ENCODE measurements at places on chromosomes 4 and X.
A peak's percentile ranks its signal among the peaks of the same experiment; 100 is the strongest.

DNA sequence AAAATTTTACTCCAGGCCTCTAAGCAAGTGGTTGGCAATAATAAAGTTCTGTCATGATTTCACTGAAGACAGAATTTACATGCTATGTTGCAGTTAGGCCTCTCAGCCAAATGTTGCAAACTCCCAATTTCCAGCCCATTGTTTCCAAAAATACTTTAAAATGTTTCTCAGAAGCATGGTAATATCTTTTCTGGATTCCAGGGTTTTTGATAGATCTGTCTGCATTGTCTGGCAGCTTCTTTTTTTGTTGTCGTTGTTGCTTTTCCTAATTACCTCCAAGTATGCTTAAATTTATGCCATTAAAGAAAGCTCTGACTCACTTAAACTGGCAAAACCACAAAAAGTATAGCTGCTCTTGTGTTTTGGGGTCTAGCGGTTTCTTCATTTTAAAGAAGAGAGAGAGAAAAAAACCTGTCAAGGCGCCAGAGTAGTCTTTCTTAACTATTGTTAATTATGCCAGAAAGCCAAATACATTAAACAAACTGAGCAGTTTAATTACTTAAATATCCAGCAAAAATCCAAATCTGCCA is 97.0 kb downstream of the AGTR2 start:
- no peak for DNase-seq

GRCh38 chr4:169188204-169188603 is 82.6 kb downstream of the SH3RF1 start:
- no peak for DNase-seq

DNA sequence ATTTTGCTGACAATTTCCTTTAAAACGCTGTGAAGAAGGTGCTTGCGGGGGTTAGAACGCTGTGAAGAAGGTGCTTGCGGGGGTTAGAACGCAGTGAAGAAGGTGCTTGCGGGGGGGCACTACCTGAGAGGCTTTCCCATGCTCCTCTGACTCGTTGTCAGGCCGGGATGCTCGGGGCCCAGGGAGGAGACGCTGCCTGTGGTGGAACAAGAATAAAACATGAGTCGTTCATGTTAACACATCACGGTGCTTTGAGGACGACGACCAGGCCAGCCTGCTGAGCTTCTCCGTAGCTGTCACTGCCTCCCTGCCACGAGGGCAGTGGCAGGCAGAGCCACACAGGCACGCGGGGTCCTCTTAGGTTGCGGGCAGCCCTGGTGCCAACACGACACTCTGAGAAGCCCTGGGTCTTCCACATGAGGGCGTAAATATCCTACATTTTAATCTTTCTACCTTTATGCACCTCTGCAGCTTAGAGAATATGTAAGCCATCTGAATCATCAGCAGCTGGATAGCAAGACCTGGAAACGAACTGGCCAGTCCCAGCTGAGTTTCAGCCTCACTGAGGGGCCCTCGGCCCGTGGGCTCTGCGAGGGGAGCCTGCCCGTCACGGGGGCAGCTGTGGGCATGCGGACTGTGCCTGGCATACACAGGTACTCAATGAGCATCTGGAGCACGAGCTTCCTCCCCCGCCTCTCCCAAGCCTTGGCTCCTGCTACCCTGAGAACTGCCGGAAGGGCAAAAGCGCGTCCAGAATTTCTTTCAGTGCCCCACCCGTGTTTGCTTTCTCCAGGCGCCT is 47.0 kb downstream of the FGFRL1 start:
- DNase-seq: no peak

DNA sequence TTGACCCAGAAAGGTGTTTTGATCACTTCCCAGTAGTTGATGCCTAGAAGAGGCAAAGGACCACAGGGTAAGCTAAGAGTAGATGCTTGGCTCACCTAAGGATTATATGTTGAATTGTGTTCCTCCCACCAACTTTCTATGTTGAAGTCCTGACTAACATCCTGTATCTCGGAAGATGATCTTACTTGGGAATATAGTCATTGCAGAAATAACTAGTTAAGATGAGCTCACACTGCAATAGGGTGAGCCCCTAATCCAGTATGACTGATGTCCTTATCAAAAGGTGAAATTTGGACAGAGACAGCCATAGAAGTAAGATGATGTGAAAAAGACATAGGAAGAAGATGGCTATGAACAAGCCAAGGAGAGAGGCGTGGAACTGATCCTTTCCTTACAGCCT is 3.3 kb upstream of the HMGB2 start:
- DNase-seq: no peak

GRCh38 chrX:16629909-16630308 is 20.0 kb upstream of the S100G start:
- no peak for DNase-seq

DNA sequence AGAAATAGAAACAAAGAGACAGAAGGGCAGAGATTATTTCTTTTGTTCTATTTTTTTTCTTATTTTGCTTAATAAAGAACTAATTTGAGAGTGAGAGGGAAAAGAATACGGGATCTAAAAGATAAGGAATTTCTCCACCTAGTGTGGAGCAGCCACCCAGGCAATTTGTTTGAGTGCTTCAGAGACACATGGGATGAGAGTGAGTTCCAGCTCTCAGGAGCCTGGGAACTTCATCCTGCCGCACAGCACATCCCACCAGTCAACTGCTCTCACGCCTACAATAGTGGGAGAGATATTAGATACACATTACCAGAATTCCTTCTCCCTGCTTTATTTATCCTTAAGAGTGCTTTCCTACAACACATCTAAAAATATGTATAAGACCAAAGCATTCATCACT is 946.4 kb downstream of the PDHA2 start:
- DNase-seq: no peak

DNA sequence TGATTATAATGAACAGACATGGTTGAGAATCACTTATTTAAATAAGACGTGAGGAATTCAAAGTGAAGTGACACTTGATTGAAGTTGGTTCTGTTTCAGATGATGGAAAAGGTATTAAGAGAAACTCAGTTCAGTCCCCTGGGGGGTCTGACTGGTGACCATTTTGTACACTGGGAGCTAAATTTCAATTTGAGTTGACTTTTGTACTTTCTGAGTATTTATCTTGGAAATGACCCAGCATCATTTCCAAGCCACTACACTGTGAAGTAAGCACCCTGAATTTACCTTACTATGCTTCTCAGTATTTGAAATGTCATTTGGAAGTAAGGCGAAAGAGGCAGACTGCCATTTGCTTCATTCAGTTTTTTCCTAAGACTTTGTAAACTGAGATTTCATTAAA is 73.4 kb downstream of the CNOT6L start:
- no peak for DNase-seq

DNA sequence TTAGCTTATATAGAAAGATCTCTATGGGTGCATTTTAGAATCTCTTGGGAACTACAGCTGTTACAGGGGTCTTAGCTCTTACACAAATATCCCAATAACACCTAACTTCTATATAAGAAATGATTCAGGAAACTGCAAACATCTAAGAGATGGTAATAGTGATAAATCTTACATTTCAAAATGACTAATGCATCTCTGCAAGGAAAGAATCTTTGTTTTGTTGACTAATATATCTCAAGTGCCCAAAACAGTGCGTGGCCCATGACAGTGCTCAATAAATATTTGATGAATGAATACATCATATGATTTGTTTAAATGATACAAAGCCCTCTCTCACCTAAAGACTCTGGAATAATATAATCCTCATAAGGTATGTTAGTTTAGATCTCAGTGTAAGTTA is 47.5 kb downstream of the CENPE start:
- DNase-seq: no peak

DNA sequence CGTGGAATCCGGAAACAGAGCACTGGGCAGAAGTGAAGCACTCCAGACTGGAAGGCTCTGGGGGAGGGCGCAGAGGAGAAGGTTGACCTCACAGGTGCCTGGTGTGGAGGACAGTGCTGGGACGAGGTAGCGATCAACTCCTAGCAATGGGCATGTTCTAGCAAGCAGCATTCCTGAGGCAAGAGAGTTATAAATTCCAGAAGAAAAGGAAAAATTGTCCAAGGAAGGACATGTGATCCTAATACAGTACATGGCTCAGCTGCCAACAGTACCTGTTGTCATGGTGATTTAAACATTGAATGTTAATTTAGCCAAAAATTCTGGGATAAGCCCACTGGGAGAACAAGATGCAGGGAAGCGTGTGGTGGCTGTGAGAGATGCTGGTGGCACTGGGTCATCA is 8.2 kb downstream of the ARHGAP4 start:
- DNase-seq: no peak

DNA sequence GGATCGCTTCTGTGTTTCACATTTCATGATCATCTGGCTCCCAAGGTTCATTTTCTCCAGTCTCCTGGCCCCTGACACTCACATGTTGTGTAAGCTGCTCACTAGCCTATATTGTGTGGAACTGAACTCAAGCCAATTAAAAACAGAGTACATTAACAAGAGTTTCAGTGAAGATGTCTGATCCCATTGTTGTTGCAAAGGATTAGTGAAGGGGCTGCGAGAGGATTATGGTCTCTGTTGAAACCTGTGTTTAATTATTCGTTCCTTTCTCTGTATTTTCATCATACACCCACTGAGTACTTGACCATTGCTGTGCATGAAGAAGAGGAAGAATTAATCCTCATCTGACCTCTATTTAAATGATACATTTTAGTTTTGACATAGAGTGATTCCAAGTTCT is 54.7 kb downstream of the AFF2 start:
- no peak for DNase-seq

- DNase-seq: no peak
Measured at GRCh38 chrX:43064096-43064495, 286.1 kb upstream of the PPP1R2C start.

DNA sequence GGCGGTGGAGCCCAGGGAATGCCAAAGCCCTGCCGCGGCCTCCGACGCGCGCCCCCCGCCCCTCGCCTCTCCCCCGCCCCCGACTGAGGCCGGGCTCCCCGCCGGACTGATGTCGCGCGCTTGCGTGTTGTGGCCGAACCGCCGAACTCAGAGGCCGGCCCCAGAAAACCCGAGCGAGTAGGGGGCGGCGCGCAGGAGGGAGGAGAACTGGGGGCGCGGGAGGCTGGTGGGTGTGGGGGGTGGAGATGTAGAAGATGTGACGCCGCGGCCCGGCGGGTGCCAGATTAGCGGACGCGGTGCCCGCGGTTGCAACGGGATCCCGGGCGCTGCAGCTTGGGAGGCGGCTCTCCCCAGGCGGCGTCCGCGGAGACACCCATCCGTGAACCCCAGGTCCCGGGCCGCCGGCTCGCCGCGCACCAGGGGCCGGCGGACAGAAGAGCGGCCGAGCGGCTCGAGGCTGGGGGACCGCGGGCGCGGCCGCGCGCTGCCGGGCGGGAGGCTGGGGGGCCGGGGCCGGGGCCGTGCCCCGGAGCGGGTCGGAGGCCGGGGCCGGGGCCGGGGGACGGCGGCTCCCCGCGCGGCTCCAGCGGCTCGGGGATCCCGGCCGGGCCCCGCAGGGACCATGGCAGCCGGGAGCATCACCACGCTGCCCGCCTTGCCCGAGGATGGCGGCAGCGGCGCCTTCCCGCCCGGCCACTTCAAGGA is at the start of gene FGF2:
Gene FGF2, plus strand, starts transcription at position 279 of the 705 bp plus-strand sequence. Its CDS starts 344 bp downstream, at position 623.
- DNase-seq: peak; percentile 44
